ENCODE measurements at places on chromosomes 4 and X.
A peak's percentile ranks its signal among the peaks of the same experiment; 100 is the strongest.

DNA sequence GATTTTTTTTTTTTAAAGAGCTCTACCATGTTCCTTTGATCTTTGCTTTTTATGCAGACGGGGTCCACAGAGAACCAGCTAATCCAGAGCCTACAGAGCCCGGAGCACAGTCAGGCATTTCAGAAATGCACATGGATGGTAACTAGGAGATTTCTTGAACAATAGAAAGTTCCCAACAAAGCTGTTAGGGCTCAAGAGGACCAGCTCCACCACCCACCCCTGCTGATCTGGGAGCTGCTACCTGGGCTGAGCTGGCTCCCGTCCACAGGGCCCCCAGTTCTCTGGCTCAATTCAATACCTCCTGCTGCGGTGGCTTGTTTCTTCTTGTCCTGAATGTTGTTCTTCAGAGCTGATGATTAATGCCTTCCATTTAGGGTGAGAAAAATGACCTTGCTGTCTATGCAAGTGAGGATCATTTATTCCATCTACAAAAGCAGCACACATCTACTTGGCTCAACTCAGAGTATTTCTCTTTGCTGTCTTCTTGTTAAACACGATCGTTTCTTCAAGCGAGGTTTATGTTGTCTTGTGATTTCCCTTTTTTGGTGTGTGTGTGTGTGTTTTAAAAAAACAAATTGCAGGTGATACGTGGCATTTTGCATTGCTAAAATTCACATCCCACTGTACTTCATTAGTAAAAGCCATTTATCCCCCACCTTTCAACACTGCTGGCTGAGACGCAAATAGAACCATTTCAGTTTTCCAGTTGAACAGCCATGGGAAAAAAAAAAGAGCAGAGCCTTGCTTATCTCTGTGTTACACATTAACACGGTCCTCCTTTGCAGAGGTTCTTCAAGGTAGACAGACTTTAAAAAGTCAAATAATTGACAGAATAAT, 31.3 kb downstream of the IGFBP7 start:
- no peak for DNase-seq

- peak; percentile 50 for DNase-seq
Measured at GRCh38 chrX:105460376-105460775, 239.9 kb upstream of the TEX13A start.

DNA sequence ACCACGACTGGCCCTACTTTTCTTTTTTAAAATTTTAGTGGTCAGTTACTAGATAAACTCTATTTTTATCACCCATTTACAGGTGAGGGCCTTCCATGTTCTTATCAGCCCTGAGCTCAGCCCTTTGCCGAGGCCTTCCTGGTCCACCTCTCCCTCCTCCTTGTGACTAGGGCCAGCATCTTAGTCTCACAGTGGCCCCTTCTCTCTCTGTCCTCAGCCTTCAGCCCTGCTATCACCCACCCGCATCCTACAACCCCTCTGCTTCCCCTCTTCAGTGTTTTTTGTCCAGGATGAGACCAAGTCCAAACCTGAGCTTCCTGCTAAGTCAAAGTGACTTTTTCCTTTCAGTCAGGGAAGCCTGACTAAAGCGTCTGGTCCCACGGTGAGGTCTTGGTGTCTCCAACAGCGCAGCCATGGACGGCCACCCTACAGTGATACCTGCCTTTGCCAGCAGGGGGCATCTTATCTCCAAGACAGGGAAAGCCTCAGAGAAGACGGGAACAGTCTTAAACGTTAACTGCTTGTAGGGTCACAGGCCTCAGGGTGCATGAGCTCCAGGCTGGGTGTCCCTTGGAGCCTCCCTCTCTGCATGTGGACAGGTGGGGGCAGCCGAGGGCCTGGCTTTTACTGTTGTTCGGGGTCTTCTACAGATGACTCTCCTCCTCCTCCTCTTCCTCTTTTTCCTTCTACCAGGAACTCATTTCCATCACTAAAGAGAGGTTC, 11.7 kb upstream of the GAGE10 start:
- no peak for DNase-seq

DNA sequence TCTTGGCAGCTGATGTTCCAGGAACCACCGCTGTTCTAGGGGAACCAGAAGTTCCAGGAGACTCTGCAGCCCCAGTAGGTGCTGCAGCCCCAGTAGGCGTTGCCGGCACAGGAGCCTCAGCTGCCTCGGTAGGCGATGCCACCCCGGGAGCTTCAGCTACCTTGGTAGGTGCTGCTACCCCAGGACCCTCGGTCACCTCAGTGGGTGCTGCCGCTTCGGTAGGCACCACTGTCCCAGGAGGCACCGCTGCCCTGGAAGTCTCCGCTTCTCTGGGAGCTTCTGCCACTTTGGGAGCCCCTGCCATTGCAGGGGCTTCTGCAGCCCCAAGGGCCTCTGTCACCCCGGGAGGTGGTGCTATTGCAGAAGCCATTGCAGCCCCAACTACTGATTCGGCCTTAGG, 2.8 kb downstream of the ARMCX2 start:
- DNase-seq, result no peak

- DNase-seq, result peak; percentile 49
Measured at GRCh38 chr4:141153751-141154510, 20.7 kb upstream of the RNF150 start.

GRCh38 chr4:84792366-84793301, 173.9 kb downstream of the WDFY3 start:
- DNase-seq, result no peak

DNA sequence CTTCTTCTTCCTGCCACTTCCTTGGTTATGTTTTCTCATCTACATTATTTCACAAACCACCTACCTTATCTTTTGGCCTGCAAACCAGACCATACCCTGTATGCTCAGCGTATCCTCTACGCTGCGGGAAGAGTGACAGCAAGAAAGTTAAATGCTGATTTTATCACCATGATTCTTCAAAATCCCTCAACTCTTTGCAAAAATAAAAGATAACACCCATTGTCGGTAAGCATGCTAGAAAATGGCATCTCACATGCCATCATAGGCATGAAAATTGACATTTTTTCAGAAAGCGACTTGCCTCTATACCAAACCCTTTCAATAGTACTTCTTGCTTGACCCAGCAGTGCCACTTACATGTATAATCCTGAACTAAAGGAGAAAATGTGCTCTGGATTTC, 102.0 kb downstream of the HPGD start:
- no peak for DNase-seq

DNA sequence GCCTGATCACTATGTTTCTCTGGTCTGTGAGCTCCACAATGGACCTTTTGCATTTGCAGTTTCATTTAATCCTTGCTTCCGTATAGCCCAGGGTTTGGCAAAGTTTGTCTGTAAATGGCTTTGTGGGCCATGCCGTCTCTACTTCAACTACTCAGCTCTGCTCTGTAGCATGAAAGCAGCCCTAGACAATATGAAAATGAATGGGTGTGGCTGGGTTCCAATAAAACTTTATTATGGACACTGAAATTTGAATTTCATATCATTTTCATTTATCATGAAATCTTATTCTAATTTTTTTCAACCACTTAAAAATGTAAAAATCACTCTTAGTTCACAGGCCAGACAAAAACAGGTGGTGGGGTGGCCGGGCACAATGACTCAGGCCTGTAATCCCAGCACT, 41.5 kb downstream of the ACE2 start:
- DNase-seq, result no peak

GRCh38 chr4:169314906-169315305, 44.1 kb upstream of the SH3RF1 start:
- peak; percentile 48 for DNase-seq

DNA sequence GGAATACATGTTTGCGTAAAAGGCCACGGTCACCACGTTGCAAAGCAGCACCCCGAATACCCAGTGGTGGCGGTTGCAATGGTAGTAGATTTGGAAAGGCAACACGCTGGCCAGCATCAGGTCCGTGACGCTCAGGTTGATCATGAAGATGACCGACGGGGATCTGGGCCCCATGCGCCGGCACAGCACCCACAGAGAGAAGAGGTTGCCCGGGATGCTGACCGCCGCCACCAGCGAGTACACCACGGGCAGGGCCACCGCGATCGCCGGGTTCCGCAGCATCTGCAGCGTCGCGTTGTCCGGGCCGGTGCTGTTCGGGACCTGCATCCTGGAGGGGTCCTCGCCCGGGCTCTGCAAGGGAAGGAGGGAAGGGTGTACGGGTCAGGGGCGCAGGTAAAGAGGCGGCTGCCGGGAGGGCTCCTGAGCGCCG, 13.5 kb upstream of the ASMTL start:
- DNase-seq, result no peak

GRCh38 chr4:8245884-8246833, 23.4 kb upstream of the HTRA3 start:
- no peak for DNase-seq

DNA sequence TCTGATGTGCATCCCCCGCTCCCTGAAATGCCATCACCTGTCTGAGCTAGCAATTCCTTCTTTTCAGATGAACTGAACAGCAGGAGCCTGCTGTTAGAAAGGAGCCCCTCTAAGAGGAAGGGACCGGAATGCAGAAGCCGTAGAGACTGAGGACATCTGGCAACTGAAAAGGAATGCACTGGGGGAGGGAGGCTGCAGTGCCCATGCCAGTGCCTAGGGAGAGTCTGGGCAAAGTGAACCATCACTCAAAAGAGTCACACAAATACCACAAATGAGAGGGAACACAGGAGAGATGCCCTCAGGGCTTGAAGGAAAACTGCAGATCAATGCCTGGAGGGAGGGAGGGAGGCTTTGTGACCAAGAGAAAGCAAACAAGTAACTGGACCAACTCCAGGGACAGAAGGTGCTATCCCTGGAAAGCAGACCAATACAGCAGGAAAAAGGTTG, 93.9 kb upstream of the CBR4 start:
- DNase-seq, result peak; percentile 9

DNA sequence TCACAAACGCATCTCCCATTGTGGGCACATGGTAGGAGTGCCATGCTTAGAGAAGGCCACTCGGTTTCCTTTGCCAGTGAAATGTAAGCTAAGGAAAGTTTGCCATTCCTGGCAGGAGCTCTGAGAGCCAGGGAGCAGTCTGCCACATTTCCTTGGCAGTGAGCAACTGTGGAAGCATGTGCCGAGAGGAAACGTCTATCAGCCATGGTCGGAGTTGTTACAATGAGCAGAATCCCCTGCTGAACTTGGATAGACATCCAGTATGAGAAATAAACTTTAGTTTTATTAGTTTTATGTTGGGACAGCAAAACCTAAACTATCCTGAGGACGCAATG, 51.1 kb downstream of the ENOPH1 start:
- no peak for DNase-seq

DNA sequence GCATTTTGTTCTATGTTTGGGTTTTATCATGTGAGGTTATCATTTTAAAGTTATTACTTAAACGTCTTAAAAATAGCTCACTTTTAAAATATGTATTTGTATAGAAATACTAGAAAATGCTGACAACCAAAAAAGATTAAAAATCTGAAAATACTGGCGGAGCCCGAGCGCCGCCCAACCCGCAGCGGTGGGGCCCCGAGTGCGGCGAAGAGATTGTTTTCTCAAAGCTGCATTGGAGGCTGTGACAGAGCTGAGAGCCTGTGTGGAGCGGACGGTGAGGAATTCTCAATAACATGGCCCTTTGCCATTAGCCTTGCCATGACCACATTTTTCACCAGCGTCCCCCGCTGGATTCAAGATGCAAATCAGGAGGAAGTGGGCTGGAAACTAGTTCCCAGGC, 255.4 kb downstream of the NKX6-1 start:
- DNase-seq, result no peak

GRCh38 chr4:26787461-26788340, 72.9 kb upstream of the STIM2 start:
- DNase-seq, result peak; percentile 48

- no peak for DNase-seq
Measured at GRCh38 chr4:64539234-64539849, 130.1 kb upstream of the TECRL start.
